ENCODE measurements at places on chromosomes 1 and 21.

DNA sequence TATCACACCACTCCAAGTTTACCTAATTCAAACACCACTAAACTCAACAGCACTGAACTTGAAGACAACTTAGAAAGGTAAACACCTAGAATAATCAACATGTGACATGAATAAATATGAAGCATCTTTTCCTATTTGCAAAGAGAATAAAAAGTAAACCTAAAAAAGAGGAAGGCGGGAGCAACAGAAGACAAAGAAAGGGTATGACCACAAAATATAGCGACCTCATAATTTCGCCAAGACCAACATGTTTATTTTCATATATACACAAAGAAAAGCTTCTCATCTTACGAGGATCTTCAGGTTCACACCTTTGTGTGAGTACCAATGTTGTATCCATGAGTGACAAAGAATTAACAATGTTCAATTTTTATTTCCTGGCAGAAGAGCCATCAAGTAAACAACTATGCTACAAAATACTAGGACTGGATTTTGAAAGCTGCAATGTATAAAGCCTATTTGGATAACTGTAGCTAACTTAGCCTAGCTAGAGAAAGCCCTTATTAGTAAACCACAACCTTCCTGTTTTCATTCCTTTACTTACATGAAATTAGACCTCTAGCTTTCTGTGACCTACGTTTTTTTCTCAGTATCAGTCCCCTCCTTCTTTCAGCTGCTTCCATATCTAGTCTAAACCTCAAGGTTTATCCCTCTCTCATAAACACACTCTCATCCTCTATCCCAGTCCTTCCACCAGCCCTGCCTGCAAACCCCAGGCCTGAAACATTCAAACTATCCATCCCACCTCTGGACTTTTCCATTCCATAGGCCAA, 21.3 kb upstream of the PHTF1 start:
- DNase-seq: no peak

DNA sequence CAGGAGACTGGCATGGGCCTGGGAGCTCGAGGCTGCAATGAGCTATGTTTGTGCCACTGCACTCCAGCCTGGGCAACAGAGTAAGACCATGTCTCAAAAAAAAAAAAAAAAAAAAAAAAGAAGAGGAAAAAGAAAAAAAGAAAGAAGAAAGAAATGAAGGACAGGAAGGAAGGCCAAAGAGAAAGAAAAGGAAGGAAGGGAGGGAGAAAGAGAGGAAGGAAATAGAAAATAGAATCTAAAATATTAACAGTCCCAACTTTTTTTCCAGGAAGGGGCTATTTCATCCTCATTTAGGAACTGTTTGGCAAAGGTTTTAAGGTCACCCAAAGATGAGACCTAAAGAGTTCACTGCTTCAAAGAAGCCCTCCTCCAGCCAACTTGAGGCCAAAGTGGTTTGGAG, 2.5 kb downstream of the MUL1 start:
- no peak for DNase-seq

GRCh38 chr21:31198575-31198974, 145.5 kb downstream of the TIAM1 start:
- no peak for DNase-seq

DNA sequence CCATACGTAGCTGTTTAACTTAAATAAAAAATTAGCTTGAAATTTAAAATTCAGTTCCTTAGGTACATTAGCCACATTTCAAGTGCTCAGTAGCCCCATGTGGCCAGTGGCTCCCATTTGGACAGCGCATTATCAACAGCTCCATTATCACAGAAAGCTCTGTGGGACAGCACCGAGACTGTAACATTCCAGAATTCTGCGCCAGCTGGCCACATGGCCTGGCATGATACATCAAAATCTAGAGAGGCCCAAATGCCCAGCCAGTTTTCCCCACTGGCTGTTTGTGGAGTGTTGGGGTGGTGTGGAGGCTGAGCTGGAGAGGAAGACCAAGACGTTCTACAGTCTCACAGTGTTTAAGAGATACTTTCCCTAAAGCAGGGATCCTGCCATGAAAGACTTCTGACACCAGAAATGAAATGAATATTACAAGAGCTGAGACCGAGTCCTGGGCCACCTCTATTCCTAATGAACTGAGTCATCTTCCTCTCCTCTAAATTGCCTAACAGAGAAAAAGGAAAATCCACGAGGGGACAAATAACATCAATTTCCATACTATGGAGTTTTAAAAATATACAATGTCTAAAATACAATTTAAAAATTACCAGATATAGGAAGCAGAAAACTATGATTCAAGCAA, 27.3 kb upstream of the ACTA1 start:
- peak; percentile 40 for DNase-seq

- peak; percentile 14 for DNase-seq
These were observed 7.9 kb upstream of the TNNT2 start for GRCh38 chr1:201385299-201385891.

DNA sequence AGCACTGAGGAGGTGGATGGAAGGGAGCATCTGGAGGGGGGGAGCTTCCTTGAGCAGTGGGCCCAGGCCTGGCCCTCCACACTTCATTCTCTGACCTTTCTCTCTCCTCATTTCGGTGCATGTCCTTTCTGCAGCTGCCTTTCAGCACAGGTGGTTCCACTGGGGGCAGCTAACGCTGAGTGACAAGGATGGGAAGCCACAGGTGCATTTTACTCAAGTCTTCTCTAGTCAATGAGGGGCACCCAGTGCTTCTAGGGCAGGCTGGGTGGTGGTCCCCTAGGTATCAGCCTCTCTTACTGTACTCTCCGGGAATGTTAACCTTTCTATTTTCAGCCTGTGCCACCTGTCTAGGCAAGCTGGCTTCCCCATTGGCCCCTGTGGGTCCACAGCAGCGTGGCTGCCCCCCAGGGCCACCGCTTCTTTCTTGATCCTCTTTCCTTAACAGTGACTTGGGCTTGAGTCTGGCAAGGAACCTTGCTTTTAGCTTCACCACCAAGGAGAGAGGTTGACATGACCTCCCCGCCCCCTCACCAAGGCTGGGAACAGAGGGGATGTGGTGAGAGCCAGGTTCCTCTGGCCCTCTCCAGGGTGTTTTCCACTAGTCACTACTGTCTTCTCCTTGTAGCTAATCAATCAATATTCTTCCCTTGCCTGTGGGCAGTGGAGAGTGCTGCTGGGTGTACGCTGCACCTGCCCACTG, 43.2 kb downstream of the YARS1 start:
- DNase-seq: no peak

DNA sequence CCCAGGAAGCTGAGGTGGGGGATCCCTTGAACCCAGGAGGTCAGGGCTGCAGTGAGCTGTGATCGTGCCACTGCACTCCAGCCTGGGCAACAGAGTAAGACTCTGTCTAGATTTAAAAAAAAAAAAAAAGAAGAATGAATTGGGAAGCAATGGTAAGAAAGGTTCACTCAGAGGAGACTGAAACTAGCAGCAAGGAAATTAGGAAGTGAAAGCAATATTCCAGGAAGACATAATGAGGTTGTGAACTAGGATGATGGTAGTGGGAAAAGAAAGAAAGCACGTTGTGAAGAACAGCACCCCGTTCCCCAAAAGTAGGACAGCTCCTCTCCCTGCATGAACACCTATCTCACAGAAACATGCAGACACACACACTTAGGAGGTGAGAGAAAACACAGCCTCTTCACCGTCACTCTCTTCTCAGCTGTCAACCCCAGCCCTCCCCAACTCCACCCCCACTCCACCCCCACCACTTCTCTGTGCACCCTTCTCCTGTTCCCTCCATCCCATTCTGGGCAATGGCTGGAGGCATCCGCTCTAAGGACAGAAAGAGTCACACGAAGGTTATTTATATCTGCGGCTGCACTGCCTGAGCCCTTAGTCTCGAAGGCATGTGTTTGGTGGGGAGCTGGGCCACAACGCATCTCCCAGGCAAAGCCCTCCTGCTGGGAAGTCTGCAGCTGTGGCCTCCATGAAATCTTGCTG, 101.8 kb upstream of the LPGAT1 start:
- DNase-seq: no peak

GRCh38 chr1:116711263-116711840, 42.9 kb upstream of the CD2 start:
- DNase-seq: no peak

DNA sequence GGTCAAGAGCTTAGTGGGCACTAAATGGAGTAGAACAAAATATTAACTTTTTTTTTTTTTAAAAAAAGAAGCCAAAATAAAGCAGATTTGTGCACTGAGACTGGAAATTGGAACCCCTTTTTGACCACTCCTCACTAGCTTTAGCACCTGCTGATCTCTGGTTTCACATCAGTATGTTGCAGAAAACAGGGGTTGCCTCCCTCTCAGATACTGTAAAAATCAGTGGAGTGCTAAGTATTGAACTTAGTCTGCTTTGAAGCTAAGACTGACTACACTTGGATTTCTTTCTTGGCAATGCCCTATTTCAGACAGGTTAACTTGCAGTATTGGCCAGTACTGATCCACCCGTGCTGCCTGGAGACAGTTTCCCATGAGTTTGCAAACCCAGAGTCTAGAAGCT, 2.7 kb upstream of the KIAA0040 start:
- no peak for DNase-seq

GRCh38 chr1:110637475-110637874, 31.3 kb upstream of the KCNA2 start:
- DNase-seq: no peak

- peak; percentile 20 for DNase-seq
These were observed 990 bp upstream of the MRPS6 start for GRCh38 chr21:34072145-34073031.

DNA sequence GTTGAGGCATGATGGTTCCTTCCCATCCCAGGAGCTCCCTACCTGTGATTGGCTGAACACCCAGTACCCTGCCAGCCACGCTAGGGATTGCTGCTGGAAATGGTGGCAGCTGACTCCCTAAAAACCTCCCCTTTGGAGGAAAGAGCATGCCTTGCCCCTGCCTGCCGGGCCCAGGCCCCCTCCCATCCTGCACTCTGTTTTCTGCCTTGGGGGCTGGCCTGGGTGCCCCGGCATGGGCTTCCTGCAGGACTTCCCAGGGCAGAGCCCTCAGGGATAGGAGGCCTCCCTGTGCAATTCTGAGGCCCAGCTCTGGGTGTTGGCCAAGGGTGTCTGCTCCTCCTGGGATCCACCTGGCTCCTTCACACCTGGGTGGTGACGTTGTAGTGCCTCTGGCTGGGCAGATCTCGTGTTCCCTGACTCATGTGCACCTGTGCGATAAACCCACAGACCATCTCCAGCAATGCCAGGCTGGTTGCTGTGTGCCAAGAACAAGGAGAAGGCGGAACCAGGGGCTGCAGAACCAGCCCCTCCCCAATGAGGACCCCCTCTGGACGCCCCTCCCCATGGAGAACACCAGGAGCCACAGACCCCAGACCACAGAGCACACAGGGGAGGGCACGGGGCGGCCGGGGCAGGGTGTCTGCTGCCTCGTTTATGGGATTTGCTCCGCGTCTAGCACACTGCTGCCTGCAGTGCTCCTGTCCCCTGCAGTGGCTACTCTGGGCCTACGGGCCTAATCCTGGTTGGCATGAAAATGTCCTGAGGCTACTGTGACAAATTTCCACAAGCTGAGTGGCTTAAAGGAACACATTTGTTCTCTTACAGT, 13.6 kb downstream of the CSTB start:
- no peak for DNase-seq

DNA sequence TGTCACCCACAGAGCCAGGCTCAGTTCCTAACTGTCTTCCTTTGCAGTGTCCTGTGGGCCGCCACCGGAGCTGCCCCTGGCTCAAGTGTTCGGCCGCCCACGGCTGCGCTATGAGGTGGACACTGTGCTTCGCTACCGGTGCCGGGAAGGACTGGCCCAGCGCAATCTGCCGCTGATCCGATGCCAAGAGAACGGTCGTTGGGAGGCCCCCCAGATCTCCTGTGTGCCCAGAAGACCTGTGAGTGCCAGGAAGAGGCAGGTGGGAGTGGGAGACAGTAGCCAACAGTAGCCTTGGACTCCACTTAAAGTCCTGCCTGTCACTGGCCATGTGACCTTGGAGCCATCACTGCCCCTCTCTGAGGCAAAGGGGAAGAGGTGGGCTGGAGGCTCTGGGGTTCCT, 16.6 kb downstream of the BCAN start:
- no peak for DNase-seq

- no peak for DNase-seq
These were observed 17.7 kb downstream of the RAB7B start for GRCh38 chr1:205985330-205986005.

- DNase-seq: no peak
These were observed 27.5 kb downstream of the RNF19B start for GRCh38 chr1:32937061-32937460.

DNA sequence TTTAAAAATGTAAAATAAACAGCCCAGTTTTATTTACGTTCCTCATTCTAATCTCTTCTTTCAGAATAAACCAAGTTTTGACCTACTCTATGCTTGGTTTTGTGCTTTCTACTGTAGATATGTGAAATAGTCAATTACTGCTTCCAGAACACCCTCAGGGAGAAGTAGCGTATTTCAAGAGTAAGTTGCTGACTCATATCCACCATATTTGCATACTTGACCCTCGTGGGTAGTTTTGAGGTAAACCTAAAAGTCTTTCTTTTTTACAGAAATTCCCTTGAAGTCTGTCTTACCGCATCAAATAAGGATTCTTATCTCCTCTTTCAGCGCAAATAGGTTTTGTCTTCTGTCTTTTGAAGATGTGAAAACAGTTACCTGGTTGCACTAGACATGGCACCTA, 1.4 kb upstream of the OR2L3 start:
- no peak for DNase-seq

DNA sequence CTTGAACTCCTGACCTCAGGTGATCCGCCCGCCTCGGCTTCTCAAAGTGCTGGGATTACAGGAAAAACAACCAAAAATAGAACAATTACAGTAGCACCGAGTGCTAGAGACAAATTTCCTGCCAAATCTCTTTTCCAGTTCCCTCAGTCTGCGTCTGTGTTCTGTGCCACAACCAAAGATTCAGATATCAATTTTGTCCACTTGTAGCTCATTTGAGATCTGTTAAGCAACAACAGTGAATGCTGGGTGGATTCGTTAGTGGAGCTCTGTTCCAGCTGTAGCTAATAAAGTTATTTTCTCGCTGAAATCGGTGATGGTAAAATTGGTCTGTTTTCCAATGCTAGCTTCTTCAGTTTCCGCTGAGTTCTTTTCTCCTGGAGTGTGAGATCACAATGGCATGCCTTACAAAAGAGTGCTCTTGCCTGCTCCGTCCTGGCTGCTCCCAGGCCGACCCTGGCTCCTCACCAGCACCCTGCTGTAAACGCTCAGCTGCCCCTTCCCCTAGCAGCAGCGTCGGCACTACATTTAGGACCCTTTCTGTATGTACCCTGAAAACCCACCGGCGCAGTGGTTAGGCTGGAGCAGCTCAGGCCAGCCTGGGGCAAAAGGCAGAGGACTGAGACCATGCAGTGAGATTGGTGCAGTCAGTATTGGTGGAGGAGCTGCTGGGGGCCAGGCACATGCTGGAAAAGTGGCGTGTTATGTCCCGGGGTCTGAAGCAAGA, 395.4 kb downstream of the KIF26B start:
- DNase-seq: no peak

GRCh38 chr1:235635938-235636662, 13.5 kb downstream of the GNG4 start:
- DNase-seq: no peak

GRCh38 chr1:59171788-59172187, 125.1 kb upstream of the FGGY start:
- DNase-seq: no peak

Measured in anterior cingulate cortex (tissue), 58 donors.